ENCODE measurements at places on chromosomes 4 and X.

GRCh38 chrX:3024176-3024575, 17.1 kb upstream of the ARSF start:
- no peak for DNase-seq

DNA sequence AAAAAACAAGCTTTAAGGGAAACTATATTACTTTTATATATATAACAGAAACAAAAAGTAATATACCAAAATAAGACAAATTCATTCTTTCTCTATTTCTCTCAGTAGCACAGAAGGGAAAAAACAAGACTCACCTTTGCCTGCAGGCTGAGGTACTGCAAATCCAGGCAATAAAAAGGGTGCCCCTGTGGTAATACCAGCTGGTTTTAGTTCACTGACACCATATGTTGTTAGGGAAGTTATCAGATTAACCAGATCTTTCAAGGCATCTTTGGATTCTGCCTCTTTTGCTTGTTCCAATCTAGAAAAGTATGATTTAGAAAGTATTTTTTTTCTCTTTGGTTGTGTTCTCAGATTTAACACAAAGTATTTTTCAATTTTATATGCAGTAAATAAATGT, 139.8 kb downstream of the WDFY3 start:
- DNase-seq, result no peak

DNA sequence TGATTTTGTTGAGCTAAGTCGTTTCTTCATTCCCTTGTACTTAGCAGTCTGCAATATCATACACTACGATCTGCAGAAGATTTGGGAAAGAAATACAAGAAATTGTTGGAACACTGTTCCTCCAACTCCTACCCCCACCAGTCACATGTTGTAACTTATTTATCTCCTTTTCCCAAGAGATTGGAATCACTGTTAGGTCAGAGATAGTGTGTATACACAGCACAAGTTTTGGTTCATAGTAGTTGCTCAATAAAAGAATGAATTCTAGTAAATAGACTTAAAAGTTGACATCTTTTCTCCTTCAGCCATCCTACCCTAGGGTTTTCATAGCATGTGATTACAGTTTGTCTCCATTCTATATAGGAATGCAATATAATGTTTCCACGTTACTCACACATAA, 68.8 kb downstream of the ARFIP1 start:
- DNase-seq, result no peak

GRCh38 chr4:81432825-81433224, 38.9 kb downstream of the RASGEF1B start:
- DNase-seq, result no peak

GRCh38 chr4:176052744-176053143, 12.9 kb upstream of the WDR17 start:
- DNase-seq, result no peak

DNA sequence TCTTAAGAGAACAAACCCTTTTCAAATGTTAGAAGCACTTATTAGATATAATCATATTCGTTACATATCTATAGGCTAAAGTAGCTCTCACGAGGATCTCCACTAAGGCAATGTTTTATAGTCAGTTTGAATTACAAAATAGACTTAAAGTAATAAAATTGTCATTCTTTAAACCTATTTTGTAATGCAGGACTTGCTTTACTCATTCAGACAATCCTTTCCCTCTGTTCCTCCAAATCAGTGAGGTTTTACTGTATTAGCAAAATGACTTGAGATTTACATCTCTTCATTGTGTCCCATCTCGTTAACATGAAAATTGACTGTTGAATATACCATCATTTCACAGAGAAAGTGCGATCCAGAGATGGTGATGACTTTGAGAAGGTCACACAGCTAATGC, 264.4 kb downstream of the THOC2 start:
- DNase-seq, result no peak

GRCh38 chrX:112662559-112663427, 16.9 kb downstream of the LHFPL1 start:
- no peak for DNase-seq

DNA sequence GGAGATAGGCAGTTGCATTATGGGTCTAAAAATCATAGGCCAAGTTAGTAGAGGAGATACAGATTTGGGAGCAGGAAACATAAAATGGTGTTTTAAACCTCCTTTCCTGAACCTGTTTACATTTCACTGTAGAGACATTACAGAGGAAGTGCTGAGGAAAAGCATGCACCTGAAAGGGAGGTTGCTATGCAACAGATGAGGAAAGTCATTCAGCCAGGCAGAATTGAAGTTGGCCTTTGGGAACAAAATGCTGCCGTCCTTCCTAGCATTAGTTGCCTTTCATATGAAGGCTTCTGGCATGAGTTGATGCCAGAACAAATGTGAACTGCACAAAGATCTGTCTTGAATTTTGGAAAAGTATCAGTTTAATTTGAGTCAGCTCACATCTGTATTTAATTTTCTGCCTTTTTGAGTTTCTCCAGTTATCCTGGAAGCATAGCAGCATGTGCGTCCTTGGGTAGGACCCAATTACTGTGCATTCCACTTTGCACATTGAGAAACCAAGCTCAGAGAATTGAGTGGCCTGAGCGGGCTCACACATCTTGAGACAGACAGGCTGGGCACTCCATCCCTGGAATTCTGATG, 38.2 kb downstream of the MAGED1 start:
- DNase-seq, result no peak

GRCh38 chrX:74179071-74179470, 124.9 kb upstream of the ZCCHC13 start:
- no peak for DNase-seq

- DNase-seq, result no peak
These were observed 195.9 kb downstream of the KDR start for GRCh38 chr4:54929459-54929858.

- no peak for DNase-seq
These were observed 123.5 kb downstream of the TMEM144 start for GRCh38 chr4:158333820-158334219.

- DNase-seq, result no peak
These were observed 219.6 kb downstream of the SNCA start for GRCh38 chr4:89617317-89617716.

DNA sequence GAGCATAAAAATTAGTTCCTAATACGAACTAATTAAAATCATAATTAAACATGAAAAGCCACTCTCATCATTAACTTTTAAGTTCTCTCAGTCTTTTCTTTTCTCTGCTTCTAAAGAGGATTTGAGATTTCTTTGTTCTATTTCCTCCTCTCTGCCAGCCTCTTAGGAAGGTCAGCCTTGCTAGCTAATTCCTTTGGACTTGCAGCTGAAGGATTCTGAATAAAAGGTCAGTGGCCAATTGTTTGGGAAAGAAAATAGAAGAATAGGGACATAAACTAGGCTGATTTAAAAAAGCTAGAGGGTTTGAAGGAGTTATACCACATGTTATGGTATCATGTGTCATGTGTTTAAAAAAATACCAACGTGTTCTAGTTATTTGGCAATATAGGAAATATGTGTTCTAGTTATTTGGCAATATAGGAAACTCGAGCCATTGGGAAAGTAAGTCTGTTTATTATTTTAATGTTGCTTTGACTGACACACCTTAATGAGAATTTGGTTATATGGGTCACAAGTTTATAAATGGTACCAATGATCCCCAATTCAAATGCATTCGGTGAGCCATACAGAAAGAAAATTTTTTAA, 1668.7 kb upstream of the PCDH7 start:
- no peak for DNase-seq

- no peak for DNase-seq
These were observed 177.3 kb downstream of the GRIA3 start for GRCh38 chrX:123361371-123361770.

GRCh38 chr4:18981234-18981615, 959.7 kb upstream of the LCORL start:
- no peak for DNase-seq

GRCh38 chrX:87236830-87237440, 280.7 kb upstream of the KLHL4 start:
- no peak for DNase-seq

DNA sequence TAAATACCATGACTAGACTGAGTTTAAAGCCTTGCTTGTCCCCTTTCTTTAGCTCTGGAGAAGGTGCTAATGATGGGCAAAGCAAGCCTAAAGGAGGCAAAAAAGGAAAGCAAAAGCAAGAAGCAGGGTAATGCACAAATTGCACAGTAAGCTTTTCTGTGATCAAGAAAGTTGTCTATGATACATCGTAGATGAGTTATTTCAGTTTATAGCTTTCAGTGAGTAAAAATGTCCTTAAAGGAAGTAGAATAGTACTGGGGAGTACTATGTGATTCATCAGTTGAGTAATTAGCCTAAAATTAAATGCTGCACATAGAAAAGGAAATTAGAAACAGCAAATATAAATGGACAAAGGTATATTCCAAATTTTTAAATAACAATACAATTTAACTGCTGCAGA, 50.2 kb upstream of the PDE5A start:
- DNase-seq, result no peak

GRCh38 chrX:150211988-150212387, 151.1 kb upstream of the MAMLD1 start:
- DNase-seq, result no peak

- DNase-seq, result no peak
These were observed 59.6 kb upstream of the RASSF6 start for GRCh38 chr4:73679836-73680235.

DNA sequence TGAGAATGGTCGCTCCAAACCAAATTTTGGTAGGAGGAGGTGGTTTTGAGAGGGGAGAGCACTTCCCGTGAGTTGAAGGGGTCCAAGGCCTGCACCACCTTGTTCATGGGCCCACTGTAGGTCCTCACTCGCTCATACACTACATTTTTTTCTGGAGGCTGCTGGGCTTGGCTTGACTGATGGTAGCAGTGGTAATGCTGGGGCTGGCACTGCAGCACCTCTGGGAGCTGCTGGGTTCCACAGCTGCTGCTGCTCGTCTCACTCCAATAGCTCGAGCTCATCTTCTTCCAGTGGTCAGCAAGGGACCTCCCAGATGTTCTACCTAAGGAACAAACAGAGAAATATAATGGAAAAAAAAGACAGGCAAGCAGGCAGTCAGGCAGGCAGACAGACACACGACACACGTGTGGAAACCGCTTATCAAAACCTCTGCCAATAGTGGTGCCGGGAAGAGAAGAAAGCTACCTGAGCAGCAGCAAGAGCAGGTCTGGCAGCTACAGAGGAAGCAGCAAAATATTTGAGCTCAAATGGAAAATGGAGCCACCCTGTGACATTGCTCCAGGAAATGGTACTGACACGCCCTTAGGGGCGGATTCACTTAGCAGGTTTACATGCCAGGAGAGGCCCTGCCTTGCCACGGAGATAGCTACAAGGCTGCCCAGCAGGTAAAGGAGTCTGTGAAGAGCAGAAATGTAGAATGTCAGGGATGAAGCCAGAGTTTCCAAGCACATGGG, at the start of gene POF1B:
Gene POF1B, minus strand, starts transcription at position 492 of the 734 bp plus-strand sequence. Its CDS starts 211 bp downstream, at position 281.
- no peak for DNase-seq

DNA sequence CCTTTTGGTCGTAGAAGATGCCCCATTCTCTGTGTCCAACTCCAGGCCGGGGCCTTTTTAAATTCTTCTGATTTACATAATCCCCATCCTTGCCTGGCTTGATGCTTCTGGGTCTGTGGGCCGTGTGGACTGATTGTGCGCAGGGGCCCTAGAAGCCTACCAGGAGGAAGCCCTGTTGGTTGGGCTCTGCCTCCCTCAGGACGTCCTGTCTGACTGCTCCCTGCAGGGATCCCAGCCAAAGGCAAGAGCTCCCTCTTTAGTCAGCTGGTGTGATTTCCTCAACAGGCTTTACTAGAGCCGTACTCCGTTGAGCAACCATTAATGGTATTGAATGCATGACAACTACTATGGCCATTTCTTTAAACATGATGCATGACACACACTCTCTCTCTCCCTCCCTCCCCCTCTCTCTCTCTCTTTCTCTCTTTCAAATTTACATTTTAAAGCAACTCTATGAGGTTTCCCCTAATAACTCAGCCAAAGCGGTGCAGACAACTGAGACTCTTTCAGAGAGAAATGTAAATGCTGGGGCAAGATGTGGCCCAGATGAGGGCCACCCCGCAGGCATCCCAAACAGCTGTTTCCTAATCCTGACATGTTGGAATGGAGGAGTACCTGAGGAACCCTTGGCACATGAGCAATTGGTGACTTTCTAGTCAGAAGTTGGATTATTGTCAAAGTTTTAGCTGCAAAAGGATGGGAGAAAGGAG, 117.3 kb downstream of the DRD5 start:
- DNase-seq, result peak; percentile 17

DNA sequence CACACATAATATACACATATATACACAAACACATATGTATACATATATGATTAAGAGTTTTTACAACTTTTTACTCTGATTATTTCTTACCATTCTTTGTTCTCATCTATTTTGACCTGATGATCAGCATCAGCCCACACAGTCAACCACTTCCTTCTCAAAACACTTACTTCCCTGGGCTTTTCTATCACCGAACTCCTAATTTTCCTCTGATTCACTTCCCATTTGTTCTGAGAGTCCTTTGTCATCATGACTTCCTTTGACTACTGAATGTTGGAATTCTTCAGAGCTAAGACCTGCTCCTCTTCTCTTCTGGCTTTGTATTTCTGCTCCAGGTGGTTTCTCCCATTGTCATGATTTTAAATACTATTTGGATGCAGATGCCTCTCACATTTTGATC, 209.5 kb upstream of the AFF2 start:
- no peak for DNase-seq
